Sigmoid colon (tissue), 7 donors: ENCODE measurements at places on chromosomes 4 and X.
A peak's percentile ranks its signal among the peaks of the same experiment; 100 is the strongest.

DNA sequence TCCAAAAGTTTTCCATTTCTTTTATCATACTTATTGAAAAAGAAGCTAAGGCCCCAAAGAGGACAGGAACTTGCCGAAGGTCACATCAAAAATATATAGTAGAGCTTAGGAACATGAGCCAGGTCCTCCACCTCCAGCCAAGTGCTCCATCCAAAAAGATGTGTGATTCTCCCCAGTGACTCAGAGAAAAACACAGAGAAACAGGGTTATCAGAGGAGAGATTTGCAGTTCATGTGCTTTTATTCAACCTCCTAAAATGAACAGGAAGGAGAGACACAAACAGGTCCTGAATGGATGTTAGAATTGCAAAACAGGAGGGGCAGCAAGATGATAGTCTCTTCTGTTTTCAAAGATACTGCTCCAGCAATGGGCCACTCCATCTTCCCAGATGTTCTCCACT, 19.6 kb upstream of the FGF16 start:
- DNase-seq, result no peak

DNA sequence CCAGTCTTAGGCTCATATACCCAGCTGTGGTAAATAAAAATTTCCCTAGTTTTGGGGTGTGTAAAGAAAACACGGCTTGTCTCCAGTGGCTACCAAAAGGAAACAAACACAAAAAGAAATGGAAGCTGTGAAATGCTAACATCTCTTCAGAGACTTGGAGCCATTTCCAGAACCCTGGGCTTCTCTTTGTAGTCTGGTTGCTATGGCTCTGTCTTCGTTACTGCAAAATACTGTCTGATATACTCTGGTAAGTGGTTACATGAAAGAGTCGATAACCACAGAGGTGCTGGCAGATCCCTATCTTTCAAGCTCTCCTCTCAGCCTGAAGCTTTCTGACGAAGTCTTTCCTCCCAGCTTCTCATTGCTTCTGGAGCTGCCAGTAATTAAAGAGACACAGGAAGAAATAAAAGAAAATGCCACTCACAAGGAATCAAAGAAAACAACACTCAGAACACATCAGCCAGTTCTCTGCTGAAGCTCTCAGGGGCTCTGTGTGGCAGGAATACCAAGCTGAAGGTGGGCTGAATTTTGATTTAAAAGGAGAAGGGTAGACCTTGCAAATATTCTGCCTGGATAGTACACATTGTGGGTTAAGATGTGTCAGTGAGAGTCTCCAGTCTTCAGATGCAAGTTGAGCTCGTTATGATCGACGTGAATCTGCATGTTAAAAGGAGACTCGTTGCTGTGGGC, 107.6 kb upstream of the FAM9C start:
- DNase-seq, result no peak

GRCh38 chr4:152160225-152160800, 375.6 kb downstream of the FBXW7 start:
- no peak for DNase-seq

DNA sequence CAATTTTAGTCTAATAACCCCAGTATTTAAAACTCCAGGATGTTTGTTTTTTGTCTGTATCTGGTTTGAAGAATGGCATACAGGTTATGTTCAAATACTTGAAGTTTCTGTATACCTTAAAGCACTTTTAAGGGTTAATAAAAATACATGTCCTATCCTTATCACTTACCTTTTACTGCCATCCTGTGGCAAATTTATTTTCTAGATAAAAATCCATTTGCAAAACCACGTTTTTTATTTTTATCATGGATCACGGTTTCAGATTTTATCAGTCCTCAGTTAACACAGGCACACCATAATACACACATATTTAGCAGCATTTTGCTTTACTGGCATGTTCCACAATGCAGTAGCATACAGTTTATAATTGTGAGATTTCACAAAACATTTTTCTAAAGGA, 113.3 kb upstream of the H2AZ1 start:
- no peak for DNase-seq

DNA sequence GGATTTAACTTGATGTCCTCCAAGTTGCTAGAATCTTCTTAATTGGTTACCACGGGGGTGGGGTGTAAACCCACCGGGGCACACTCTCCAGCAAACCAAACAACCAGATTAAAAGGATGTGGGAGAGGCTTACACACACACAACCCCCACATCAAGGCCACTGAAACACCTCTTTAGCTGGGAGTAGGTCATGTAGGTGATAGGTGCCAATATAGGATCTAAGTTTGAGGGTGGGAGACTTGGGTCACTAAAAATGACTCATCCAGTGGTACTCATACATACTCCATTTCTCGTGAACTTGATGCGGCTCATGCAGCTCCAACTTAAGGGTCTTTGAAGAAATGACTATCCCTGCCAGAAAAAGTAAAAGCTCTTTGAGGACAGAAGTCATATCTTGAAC, 20.5 kb upstream of the CD40LG start:
- DNase-seq, result no peak

DNA sequence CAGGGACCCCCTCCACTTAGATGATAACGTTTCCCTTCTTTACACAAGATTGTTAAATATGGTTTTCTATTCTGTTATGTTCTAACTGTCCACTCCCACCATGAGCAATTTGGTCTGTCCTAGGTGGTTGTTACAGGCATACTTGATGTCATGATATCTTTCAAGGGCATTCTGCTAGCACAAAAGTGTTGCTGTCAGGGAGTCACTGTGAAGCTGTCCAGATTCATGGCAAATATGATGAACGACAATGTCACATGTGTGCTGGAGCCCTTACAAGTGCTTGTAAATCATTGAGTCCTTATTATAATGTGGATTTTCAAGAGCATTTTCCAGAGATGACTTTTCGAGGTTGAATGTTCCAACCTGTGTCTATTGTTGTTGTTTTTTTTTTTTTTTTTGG, 1250.7 kb upstream of the PRKX start:
- DNase-seq, result no peak

GRCh38 chr4:79209822-79210635, 115.8 kb downstream of the NAA11 start:
- DNase-seq, result peak; percentile 45

DNA sequence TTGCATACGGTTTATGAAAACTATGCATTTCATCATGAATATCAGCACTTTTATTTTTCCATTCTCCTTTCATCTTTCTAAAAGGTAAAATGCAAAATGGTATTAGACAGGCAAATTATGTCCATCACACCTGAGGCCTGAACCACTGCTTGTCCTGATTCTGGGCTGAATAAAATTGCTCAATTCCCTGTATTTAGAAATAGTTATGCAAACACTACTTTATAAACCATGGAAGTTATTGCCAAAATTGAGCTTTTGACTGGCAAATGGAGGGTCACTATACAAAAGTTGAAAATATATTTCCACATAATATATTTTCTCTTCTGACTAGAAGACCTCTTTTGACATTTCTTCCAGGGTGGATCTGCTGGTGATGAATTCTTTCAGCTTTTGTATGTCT, 21.1 kb downstream of the FAM47E start:
- no peak for DNase-seq

DNA sequence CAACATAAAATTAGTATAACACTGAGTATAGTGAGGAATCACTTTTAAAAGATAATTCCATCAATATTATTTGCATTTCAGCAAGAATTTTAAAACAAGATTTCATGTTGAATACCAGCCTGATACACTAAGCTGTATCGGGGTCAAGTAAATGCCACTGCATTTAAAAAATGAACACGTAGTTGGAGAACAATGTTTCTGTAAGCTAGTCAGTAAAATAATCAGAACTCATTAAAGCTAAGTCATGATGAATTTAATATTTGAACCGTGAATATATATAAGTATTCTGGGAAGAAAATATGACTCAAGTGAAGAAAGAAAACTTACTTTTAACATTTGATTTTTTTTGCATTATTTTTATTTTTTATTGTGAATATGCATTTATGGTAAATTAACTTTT, 611.0 kb upstream of the PABPC4L start:
- DNase-seq, result no peak

- DNase-seq, result no peak
Measured at GRCh38 chr4:32929796-32930699, 2209.9 kb downstream of the PCDH7 start.

- DNase-seq, result no peak
Measured at GRCh38 chrX:35439692-35440091, 358.4 kb upstream of the MAGEB16 start.

- no peak for DNase-seq
Measured at GRCh38 chr4:144649646-144650045, 3.7 kb downstream of the HHIP start.

- DNase-seq, result no peak
Measured at GRCh38 chr4:15314974-15315373, 112.9 kb upstream of the C1QTNF7 start.

- no peak for DNase-seq
Measured at GRCh38 chr4:147160908-147161513, 215.3 kb upstream of the TTC29 start.

DNA sequence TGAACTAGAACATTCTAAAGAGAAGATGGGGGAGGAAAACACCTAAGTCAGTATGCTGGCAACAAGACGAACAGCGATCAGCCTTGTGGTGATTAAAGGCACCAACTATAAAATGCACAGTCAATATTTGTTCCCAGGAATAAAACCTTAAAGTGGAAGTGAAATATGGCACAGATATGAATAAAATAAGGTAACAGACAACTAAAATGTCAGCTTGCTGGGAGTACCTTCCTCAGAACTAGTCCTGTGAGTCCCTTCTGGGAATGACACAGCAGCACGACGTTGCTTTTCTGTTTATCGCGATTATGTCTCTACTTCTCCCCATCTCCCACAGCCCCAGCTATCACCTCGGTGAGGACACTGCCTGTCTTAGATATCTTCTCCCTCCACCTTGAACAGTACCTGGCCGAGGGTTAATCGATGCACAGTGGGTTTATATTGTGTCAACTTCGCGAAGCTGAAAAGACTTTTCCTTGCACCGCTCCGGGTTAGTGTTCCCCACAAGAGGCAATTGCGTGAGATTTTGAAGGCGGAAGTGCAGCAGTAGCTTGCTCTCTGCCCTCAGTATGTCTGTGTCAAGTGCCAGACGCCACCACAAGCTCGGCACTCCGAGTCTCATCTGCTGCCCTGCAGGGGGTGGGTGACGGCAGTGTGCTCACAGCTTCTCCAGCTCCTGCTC, 17.4 kb downstream of the MTNR1A start:
- DNase-seq, result no peak

- no peak for DNase-seq
Measured at GRCh38 chrX:149462849-149463248, 42.3 kb downstream of the IDS start.
